D341Med (cell line): ENCODE measurements at places on chromosomes 5 and 9.

DNA sequence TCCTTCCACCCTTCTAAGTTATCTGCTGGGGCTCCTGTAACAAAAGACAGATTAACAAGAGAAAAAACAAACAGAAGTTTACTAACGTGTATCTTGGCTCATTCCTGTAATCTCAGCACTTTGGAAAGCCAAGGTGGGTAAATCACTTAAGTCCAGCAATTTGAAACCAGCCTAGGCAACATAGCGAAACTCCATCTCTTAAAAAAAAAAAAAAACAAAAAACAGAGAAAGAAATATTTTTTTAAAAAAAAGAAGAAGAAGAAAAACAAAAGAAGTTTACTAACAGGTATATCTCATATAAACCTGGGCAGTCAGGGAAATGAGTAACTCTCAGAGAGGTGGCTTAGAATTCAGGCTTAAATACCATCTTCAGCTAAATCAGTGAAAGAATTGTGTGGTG, 10.3 kb upstream of the NDFIP1 start:
- DNase-seq, result no peak

GRCh38 chr9:127572961-127573721, 38.9 kb upstream of the STXBP1 start:
- DNase-seq, result no peak

GRCh38 chr5:74325866-74326265, 314.7 kb downstream of the ENC1 start:
- DNase-seq, result no peak

DNA sequence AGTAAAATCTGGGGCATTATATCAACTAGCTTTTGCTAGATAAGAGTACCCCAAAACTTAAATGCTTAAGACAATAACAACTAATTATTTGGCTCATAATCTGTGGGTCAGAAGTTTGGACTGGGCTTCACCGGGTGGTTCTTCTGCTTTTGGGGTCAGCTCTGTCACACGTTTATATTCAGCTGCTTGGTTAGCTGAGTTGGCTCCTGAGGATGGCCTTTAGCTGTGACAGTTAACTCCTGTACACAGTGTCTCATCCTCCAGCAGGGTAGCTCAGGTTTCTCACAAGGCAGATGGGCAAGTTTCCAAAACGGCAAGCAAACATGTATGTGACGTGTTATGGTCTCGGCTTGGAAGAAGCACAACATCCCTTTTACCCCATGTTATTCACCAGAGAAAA, 488.2 kb downstream of the TLE4 start:
- DNase-seq, result no peak

DNA sequence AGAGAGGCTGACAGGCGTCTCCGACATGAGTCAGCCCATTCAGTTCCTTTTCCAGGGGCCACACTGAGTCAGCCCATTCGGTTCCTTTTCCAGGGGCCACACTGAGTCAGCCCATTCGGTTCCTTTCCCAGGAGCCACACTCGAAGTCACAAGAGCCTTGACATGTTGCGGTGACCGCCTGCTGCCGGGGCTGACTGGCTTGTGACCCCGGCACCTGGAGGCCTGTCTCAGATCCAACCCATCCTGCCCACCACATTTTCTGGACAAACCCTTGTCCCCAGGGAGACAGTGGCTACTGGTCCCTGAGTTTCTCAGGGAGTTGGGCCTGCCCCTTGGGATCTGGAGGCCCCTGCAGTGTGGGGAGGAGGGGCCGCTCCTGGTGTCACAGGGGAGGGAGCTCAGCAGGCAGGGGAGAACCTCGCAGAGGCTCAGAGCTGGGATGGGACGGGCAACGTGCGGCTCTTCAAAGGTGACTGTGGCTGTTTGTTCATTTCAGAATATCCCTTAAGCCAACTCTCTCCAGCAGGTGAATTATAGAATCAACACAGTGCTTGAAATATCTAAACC, 40.5 kb upstream of the LPCAT1 start:
- no peak for DNase-seq

DNA sequence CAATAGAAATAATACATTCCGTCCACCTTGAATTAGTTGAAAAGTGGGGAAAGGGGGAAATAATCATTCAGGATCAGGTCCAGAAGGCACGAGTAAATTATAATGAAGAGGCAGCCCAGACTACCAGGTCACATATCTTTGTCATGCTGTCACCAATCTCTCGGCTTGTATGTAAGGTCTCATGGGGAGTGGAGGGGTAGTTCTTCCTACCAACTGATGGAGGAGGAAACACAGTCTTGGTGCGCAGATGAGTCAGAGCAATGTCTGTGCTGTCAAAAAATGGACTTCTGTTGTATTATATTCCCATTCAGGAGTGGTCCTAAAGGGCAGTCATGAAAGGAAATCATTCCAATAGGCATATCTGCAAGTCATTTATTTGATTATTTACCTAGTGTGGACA, 164.2 kb upstream of the PTGER4 start:
- no peak for DNase-seq
